ENCODE measurements at places on chromosomes 12 and 14.

- no peak for DNase-seq
Measured at GRCh38 chr12:116528065-116528464, 31.1 kb upstream of the MAP1LC3B2 start.

- DNase-seq, result no peak
Measured at GRCh38 chr14:94936901-94937685, 167.2 kb upstream of the GSC start.

DNA sequence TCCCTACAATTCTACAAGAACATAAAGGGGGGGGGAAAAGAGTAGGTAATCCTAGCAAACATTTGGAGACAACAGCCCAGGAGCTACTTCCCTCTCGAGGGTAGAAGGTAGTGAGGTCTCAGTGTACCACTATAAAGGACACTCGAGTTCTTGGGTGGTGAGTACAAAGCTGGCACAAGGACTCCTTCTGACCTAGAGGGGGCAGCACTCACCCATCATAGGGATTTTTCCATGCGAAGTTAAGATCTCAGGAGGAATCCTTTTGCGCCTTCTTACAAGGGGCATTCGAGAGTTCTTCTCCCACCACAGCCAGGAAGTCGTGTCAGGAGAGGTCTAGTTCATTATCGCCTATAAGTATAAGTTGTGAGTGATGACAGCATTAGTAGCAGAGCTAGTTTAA, 200.2 kb upstream of the RBM19 start:
- DNase-seq, result no peak

- no peak for DNase-seq
Measured at GRCh38 chr12:125544960-125545359, 479.7 kb downstream of the AACS start.

- no peak for DNase-seq
Measured at GRCh38 chr12:10305411-10305810, 2.3 kb upstream of the KLRD1 start.

DNA sequence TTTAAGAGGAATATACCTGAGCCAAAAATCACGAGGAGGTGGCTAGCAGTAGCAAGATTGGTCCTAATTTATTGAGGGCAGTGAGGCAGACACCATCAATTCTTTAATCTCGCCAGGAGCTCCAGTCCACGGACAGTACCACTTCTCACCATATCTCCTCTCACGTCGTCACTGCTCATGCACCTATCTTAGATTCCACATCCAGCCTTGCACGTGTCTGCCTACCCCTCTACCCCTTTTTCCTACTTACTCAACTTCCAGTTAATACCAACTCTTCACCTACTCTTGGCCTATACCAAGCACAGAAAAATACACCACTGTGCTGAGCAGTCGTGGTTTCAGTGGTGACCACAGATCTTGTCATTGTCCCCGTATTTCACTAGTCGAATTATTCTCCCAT, 246.1 kb downstream of the DPF3 start:
- no peak for DNase-seq

- DNase-seq, result no peak
Measured at GRCh38 chr14:92687681-92688433, 60.6 kb downstream of the LGMN start.

DNA sequence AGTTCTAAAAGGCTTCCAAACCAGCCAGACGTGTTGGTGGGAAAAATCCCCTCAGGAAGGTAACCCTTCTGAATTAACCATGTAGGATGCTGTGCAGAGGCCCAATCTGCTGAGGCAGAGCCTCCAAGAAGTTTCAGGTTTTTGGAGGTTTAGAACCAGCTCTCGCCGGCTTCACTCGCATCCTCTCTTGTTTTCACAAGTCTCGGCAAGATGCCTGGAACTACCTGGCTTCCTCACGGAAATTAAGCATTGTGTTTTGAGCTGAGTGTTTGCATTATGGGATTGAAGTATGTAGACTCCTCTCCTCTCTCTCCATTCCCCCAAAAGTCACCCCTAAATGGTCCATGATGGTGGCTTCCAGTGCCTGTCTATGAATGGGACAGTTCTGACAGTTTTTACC, 20.6 kb downstream of the LTBP2 start:
- DNase-seq, result no peak

DNA sequence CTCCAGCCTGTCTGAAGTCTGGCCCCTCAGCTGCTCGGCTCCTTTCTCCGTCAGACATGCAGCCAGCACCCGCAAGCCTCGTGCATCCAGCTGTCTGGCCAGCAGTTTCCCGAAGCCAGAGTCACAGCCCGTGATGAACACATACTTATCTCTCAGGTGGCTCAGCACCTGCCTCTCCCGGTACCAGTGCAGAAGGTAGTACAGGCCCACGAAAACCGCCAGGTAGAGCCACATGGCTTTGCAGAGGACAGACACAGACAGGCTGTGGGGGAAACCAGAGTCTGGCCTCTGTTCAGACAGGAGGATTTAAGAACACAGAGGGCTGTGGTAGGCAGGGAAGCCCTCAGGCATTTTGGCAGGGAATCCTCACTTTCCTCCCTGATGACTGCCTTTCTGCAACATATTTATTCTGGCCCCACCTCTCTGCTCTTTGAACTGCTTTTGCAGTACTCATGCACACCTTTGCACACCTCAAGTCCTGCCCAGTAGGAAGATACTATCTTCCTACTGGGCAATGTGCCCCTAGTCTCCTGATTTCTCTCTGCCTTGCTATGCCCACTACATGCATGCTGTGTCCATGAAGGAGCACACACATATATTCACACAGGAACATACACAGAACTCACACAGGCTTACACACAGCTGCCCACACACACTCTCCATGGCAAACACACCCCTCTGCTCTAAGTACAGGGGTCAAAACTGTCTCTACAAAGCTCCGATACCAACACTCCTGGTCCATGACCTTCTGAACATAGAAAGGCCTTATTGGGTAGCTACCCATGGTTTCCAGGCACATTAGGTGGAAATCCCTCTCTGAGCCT, at the start of gene RDH16:
Gene RDH16, minus strand, starts transcription at position 380 of the 824 bp plus-strand sequence. Its CDS starts 146 bp downstream, at position 234.
- DNase-seq, result no peak

DNA sequence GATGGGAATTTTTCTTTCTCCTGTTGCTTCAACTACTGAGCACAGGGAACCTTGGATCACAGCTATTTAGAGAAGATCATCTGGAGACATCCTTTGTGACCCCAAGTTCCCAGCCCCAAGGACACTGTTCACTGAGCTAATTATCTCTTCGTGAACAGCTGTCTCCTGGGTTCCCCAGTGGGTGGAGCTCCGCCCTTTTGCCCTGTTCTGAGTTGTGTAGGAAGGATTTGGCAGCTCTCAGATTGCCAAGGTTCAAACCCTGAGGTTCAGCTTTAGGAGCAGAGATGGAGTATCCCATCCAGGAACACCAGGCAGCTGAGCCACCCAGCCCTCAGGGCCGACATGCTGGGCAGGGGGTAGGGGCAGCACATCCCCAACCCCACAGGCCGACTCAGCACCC, 32.0 kb downstream of the NGB start:
- no peak for DNase-seq

DNA sequence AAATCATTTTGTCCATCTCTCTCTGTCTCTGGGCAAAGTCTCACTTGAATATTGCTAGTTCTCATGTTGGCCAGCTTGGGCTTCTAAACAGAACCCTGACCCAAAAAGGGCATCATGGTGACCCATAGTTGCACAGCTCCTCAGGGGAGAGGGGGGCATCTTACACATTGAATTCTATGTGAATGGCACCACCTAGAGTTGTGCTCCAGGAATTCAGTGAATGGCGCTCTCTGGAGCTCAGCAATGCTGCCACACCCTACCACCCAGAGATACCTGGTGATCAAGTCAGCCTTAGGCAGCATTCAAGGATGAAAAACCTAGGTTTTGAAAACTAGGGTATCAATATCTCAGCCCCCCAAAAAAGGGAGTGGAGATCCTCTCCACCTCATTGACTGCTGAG, 50.6 kb downstream of the SMUG1 start:
- no peak for DNase-seq

DNA sequence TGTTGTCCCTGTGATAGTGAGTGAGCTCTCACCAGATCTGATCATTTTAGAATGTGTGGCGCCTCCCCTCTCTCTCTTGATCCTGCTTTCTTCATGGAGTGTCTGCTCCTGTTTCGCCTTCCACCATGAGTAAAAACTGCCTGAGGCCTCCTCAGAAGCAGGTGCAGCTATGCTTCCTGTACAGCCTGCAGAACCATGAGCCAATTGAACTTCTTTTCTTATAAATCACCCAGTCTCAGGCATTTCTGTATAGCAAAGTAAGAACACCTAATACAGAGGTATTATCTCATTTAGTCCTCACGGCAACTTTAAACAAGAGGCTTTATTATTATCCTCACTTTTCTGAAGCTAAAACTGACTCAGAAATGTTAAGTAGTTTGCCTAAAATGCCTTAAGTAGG, 81.3 kb upstream of the BTG1 start:
- no peak for DNase-seq

DNA sequence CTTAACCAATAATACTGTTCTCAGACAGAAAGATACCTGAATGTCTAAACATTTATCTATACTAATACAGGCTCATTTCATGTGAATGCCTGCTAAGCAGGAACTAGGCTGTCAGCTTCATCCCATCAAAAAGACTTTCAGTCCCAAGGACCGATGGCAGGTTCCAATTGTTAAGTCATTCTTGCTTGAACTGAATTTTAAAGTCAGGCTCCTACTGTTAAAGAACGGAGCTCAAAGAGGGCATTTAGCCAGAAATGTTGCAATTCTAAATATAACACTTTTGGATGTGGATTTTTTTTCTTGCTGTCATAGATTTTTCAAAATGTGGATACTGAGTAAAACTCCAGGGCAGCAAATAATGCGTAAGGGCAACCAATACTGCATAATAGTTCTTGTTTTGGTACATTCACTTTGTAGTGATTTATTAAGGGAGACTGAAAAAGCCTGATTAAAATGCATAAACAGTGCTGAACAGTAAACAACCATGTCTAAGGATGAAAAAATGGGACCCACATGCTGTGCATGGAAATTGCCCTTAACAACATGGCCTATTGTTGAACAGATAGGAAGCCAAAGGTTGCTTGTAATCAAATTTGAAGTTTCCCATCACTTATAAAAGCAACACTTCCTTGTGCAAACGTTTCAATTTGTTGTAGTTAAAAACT, 38.6 kb upstream of the DBX2 start:
- no peak for DNase-seq

DNA sequence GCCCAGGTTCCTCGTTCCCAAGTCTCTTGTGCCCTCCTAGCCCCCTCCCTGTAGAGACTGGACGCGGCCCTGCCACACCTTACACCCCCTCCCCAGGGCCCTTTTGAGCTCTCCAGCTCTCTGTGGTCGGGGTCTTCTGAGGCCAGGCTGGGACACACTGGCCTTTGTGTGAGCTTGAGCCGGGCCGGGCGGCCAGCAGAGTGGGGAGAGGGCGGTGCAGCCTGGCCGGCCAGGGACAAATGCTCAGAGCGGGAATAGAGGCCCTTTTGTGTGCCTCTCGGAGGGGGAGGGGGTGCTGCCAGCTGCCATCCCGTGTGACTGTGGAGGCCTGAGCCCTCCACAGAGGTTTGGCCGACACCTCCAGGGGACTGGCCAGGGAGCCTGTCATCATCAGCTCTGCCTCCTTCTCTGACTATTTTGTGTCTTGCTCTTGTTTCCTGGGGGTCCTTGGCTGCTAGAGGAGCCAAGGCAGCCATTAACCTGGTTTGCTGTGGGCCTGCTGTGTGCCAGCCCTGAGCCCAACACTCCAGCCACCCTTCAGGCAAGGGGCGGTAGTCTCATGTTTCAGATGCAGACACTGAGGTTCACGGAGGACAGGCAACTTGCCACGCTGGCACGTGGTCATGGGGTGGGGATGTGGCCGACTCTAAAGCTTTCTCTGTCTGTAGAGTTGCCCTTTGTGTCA, 13.6 kb downstream of the FAM222A start:
- DNase-seq, result no peak

GRCh38 chr14:23478109-23478759, 8.7 kb downstream of the NGDN start:
- DNase-seq, result peak; percentile 34

Data from activated gamma-delta T cell treated with anti-CD3 and anti-CD28 coated beads, Interleukin-2, amount 50 U/mL, for 16 hours (primary cell).